ENCODE measurements at places on chromosomes 2 and 18. TPM values are rescaled to one million over a fixed set of nuclear protein-coding genes. Genes with fewer than 3 reads are reported as not detected.

Gene ABCA12
- 0.27 TPM for total RNA-seq

DNA sequence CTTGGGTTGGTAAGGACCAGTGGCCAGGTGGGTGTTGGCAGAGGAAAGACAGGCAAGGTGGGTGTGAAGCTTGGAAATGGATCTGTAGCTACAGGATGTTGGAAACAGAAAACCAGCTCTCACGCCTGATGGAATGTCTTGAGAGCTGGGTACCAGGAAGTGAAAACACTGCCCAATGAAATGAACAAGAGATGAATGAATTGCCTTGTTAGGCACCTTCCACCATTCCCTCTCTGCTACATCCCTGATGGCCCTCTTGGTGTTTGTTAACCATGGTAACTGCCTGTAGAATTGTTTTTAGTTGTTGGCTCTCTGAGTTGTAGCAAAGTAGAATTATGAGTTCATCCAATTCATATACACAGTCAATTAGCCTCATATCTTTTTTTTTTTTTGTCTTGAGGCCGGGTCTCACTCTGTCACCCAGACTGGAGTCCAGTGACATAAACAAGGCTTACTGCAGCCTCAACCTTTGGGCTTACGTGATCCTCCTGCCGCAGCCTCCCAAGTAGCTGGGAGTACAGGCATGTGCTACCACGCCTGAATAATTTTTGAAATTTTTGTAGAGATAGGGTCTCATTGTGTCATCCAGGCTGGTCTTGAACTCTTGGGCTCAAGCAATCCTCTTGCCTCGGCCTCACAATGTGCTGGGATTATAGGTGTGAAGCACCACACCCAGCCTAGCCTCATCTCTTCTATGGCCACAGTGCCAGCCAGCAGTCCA lies 9.5 kb downstream of the KCMF1 start:
- H3K27me3 ChIP-seq, result no peaks in the 10 kb centered on the region
- peaks cover 49% of the 10 kb centered on the region for H3K4me1 ChIP-seq
- H3K4me3 ChIP-seq, result no peak overlapping the region
- H3K36me3 ChIP-seq, result no peaks in the 10 kb centered on the region

Gene LRRC30
- total RNA-seq, result not detected

Gene QPCT
- 1.2 TPM for total RNA-seq

GRCh38 chr2:234139755-234140154 lies 89.3 kb downstream of the SPP2 start:
- no peaks in the 10 kb centered on the region for H3K36me3 ChIP-seq
- no peak overlapping the region for H3K27ac ChIP-seq
- peaks cover 38% of the 10 kb centered on the region for H3K4me1 ChIP-seq
- H3K27me3 ChIP-seq, result no peaks in the 10 kb centered on the region
- no peak overlapping the region for H3K4me3 ChIP-seq
- no peak for DNase-seq

- peaks cover 17% of the 10 kb centered on the region for H3K36me3 ChIP-seq
- no peak for DNase-seq
- no peak overlapping the region for H3K4me3 ChIP-seq
- H3K4me1 ChIP-seq, result peaks cover 26% of the 10 kb centered on the region
- H3K27me3 ChIP-seq, result no peaks in the 10 kb centered on the region
- H3K27ac ChIP-seq, result no peak overlapping the region
These were observed 243.4 kb downstream of the LDLRAD4 start for GRCh38 chr18:13461936-13462335.

Gene RAPGEF4
- 0.57 TPM for total RNA-seq

- DNase-seq, result no peak
- H3K27me3 ChIP-seq, result peaks cover 27% of the 10 kb centered on the region
- H3K4me1 ChIP-seq, result peaks cover under 1% of the 10 kb centered on the region
- H3K4me3 ChIP-seq, result no peak overlapping the region
These were observed 26.9 kb downstream of the INHBB start for GRCh38 chr2:120372816-120373215.

- peaks cover 4% of the 10 kb centered on the region for H3K36me3 ChIP-seq
- DNase-seq, result peak; percentile 50
These were observed 51.8 kb upstream of the GPR17 start for GRCh38 chr2:127594116-127594591.

DNA sequence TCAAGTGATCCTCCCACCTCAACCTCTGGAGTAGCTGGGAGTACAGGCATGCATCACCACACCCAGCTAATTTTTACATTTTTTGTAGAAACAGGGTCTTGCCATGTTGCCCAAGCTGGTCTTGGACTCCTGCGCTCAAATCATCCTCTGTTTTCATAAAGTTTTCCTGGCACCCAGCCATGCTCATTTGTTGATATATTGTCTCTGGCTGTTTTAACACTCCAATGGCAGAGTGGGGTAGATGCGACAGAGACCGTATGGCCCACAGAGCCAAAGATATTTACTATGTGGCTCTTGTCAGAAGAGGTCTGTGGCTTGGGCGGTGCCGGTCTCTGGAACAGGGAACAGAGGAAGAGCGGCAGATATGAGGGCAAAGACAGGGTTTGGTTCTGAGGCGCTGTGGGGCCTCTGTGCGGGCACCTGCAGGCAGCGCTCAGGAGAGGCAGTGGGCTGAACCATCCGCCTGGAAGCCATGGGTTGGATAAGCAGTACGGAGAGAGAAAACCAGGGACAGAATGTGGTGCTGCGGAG lies 50.2 kb downstream of the CENPO start:
- DNase-seq, result no peak
- H3K27me3 ChIP-seq, result no peaks in the 10 kb centered on the region
- H3K4me1 ChIP-seq, result no peaks in the 10 kb centered on the region

GRCh38 chr2:43090317-43090716 lies 136.1 kb downstream of the ZFP36L2 start:
- H3K4me3 ChIP-seq, result no peak overlapping the region
- H3K27ac ChIP-seq, result no peak overlapping the region
- H3K27me3 ChIP-seq, result no peaks in the 10 kb centered on the region
- peaks cover 6% of the 10 kb centered on the region for H3K36me3 ChIP-seq
- no peak for DNase-seq
- H3K4me1 ChIP-seq, result peaks cover 35% of the 10 kb centered on the region

Gene ZSWIM2
- not detected for total RNA-seq

GRCh38 chr18:52546686-52547346 lies 206.8 kb downstream of the DCC start:
- no peak for DNase-seq
- H3K4me1 ChIP-seq, result no peaks in the 10 kb centered on the region
- no peaks in the 10 kb centered on the region for H3K36me3 ChIP-seq
- H3K27ac ChIP-seq, result no peak overlapping the region
- peaks cover 6% of the 10 kb centered on the region for H3K27me3 ChIP-seq

Gene RGPD3
- not detected for total RNA-seq

Gene G6PC2
- total RNA-seq, result not detected

GRCh38 chr2:211033765-211034164 lies 477.4 kb downstream of the CPS1 start:
- no peaks in the 10 kb centered on the region for H3K36me3 ChIP-seq
- no peaks in the 10 kb centered on the region for H3K27me3 ChIP-seq
- no peak overlapping the region for H3K27ac ChIP-seq

GRCh38 chr2:2170861-2171260 lies 160.2 kb downstream of the MYT1L start:
- H3K36me3 ChIP-seq, result no peaks in the 10 kb centered on the region
- no peaks in the 10 kb centered on the region for H3K4me1 ChIP-seq
- DNase-seq, result no peak
- no peak overlapping the region for H3K27ac ChIP-seq
- H3K4me3 ChIP-seq, result no peak overlapping the region

Gene CIB4
- not detected for total RNA-seq

DNA sequence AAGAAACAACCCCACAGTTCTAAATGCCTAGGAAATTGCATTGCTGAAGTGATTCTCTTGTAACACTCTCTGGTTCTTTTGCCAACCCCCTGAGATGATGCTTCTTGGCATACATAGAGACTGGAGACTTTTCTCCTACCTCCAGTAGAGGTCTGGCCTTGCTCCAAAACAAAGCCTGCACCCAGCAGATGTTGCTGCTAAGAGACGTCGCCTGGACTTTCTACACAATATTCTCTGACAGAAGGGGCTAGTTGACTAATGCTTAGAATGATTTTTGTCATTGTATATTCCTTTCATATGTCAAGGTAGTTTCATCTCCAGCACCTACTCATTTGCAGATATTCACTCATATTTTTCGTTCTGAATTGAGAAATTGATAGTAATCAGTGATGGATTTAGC lies 24.6 kb downstream of the SOWAHC start:
- no peak overlapping the region for H3K4me3 ChIP-seq
- H3K27me3 ChIP-seq, result no peaks in the 10 kb centered on the region
- H3K4me1 ChIP-seq, result peaks cover 14% of the 10 kb centered on the region
- no peak for DNase-seq
- H3K27ac ChIP-seq, result no peak overlapping the region
- no peaks in the 10 kb centered on the region for H3K36me3 ChIP-seq

- no peak overlapping the region for H3K4me3 ChIP-seq
- no peak for DNase-seq
- H3K27ac ChIP-seq, result no peak overlapping the region
- no peaks in the 10 kb centered on the region for H3K36me3 ChIP-seq
- H3K27me3 ChIP-seq, result no peaks in the 10 kb centered on the region
These were observed 1.3 kb upstream of the CD28 start for GRCh38 chr2:203705178-203705577.

Gene MYO5B
- total RNA-seq, result 0.97 TPM

Gene AKAIN1
- total RNA-seq, result not detected

GRCh38 chr18:64993695-64994094 lies 757.1 kb upstream of the CDH7 start:
- H3K4me3 ChIP-seq, result no peak overlapping the region
- DNase-seq, result no peak
- H3K27ac ChIP-seq, result no peak overlapping the region
- H3K36me3 ChIP-seq, result no peaks in the 10 kb centered on the region
- no peaks in the 10 kb centered on the region for H3K27me3 ChIP-seq

DNA sequence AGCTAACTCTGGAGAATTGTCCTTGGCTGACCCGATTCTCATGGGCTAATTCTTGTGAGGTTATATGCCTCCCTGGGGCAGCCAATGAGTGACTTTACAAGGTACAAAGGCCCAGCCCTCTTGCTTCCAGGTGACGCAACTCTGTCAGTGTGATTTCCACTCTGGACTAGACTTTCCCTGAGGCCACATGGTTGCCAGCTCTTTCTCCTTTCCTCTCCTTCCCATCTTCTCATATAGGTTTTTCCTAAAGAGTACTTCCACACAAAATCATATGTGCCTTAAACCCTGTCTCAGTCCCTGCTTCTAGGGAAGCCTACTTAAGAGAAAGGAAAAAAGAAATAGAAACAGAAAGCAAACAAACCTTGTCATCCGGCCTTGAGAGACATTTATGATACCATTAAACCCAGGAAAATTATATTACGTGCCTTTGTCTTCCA lies 226.2 kb upstream of the ZSWIM2 start:
- DNase-seq, result no peak
- peaks cover 4% of the 10 kb centered on the region for H3K36me3 ChIP-seq
- H3K27me3 ChIP-seq, result peaks cover 2% of the 10 kb centered on the region
- H3K4me1 ChIP-seq, result peaks cover 5% of the 10 kb centered on the region
- no peak overlapping the region for H3K27ac ChIP-seq

Gene CCDC68
- total RNA-seq, result not detected

- peaks cover 47% of the 10 kb centered on the region for H3K4me1 ChIP-seq
- H3K4me3 ChIP-seq, result no peak overlapping the region
- peaks cover 13% of the 10 kb centered on the region for H3K27me3 ChIP-seq
- H3K27ac ChIP-seq, result no peak overlapping the region
- DNase-seq, result no peak
These were observed 163.4 kb downstream of the BCL2 start for GRCh38 chr18:63155910-63156773.

DNA sequence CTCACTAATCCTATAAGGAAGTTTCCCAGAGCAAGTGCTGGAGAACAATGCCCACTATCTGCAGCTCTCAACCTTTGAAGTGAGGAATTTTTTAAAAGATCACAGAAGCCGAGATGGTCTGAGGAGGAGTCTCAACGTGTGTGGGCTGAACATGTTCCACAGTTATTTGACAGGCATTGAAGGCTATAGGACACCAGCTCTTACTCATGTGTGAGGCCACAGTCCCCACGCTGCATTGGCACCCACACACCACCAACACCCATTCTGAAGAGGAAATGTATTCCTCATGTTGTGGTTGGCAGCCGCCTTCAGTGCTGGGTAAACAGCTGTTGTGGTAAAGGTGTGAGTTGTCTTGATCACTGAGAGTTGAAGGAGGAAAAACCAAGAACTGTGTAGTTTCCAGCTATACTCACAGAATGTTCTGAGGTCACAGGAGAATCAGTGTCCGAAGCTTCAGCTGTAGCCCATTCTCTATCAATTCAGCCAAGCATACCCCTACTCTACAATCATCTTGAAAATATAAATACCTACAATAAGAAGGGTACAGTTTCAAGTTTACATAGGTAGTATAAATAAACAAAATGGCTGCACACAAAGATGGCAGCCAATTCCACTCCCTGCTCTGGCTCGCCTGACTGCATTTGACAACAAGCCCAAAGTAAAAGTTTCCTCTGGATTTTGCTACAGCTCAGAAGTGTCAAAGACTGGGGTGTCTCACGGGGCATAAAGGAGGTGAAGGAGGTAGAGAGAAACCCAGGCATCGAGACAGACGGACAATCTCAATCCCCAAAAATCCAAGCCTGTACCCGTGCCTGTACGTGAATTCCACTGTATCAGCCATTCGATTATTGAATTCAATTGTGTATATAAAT lies 12.1 kb downstream of the CD226 start:
- H3K4me3 ChIP-seq, result no peak overlapping the region
- no peaks in the 10 kb centered on the region for H3K27me3 ChIP-seq
- H3K4me1 ChIP-seq, result peaks cover 11% of the 10 kb centered on the region
- no peaks in the 10 kb centered on the region for H3K36me3 ChIP-seq
- H3K27ac ChIP-seq, result no peak overlapping the region
- DNase-seq, result no peak

GRCh38 chr18:3151399-3152264 lies 68.1 kb downstream of the MYOM1 start:
- no peak for DNase-seq
- H3K27me3 ChIP-seq, result no peaks in the 10 kb centered on the region
- H3K27ac ChIP-seq, result no peak overlapping the region

GRCh38 chr2:56169521-56169920 lies 14.3 kb upstream of the CCDC85A start:
- no peak overlapping the region for H3K4me3 ChIP-seq
- H3K36me3 ChIP-seq, result no peaks in the 10 kb centered on the region
- no peak overlapping the region for H3K27ac ChIP-seq

GRCh38 chr18:33034945-33035344 lies 262.1 kb upstream of the KLHL14 start:
- no peaks in the 10 kb centered on the region for H3K27me3 ChIP-seq
- DNase-seq, result no peak
- no peak overlapping the region for H3K27ac ChIP-seq
- H3K4me3 ChIP-seq, result no peak overlapping the region
- H3K36me3 ChIP-seq, result peaks cover 6% of the 10 kb centered on the region

GRCh38 chr2:230569298-230569697 lies 143.3 kb upstream of the CAB39 start:
- H3K4me3 ChIP-seq, result no peak overlapping the region
- peaks cover 22% of the 10 kb centered on the region for H3K27me3 ChIP-seq
- no peak overlapping the region for H3K27ac ChIP-seq
- no peak for DNase-seq
- no peaks in the 10 kb centered on the region for H3K4me1 ChIP-seq

Gene ANKRD30BL
- total RNA-seq, result not detected
